Right ventricle myocardium superior (tissue), 1 donor: ENCODE measurements at places on chromosomes 1 and 21. TPM values are rescaled to one million over a fixed set of nuclear protein-coding genes. Genes with fewer than 3 reads are reported as not detected.

GRCh38 chr1:30877205-30877912, 31.2 kb downstream of the SDC3 start:
- DNase-seq = peak; percentile 90

FOXD3 gene
- 0.24 TPM for total RNA-seq

GRCh38 chr1:23283667-23284602, 60.1 kb downstream of the HNRNPR start:
- no peak for DNase-seq

KCNJ9 gene
- total RNA-seq = not detected

GRCh38 chr1:46284058-46284457, 19.4 kb downstream of the LRRC41 start:
- no peak for DNase-seq

DNA sequence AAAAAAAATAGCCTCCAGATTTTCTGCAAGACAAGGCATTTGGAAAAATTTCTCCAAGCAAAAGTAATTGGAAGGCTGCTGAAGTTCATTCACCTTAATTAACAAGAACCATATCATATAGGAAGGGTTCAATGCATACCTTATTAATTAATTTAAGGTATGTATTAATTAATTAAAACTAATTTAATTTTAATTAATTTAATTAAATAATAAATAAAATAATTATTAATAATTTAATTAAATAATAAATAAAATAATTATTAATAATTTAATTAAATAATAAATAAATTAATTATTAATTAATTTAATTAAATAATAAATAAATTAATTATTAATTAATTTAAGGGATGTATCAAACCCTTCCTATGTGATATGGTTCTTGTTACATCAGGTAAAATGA, 7.9 kb downstream of the OR2L13 start:
- DNase-seq = no peak

TNFSF4 gene
- 0.73 TPM for total RNA-seq

DNA sequence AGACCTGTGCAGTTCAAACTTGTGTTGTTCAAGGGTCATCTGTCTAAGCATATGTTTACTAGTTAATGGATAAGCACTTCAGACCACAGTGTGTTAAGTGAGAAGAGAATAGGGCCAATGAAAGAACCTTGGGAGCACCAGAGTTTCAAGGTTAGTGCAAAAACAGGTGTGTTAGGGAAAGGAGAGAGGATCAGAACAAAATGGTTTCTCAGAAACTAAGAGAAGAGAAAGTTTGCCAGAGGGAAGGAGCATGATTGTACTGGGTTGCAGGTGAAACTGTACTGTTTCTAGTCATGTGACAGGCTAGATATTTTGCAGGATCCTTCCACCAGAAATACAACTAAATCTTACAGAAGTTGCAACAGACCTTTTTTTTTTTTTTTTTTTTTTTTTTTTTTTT, 23.3 kb downstream of the RPRD2 start:
- no peak for DNase-seq

OR2M7 gene
- total RNA-seq = not detected

- no peak for DNase-seq
These were observed 15.1 kb downstream of the BLACAT1 start for GRCh38 chr1:205440476-205441317.

NBPF4 gene
- not detected for total RNA-seq

DNA sequence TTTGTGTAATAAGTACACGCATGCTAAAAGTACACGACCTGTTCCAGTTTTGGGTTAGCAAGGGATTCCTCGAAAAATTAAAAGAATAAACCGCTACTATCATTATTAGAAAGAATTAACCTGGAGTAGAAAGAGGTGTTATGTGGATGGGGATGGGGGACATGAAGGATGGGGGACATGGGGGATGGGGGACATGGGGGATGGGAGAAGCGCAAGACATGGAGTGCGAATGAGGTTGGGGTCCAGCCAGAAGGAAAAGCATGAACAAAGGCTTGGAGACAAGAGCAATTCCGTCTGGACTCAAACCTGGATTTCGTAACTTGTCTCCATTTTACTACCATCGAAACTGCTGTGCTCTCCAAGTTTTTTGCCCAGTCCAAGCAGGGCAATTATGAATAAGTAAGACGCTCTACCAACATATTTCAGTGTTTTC, 591 bp upstream of the KDM1A start:
- no peak for DNase-seq

ADGRB2 gene
- 14.7 TPM for total RNA-seq
